ENCODE measurements at places on chromosomes 7 and 10. TPM values are rescaled to one million over a fixed set of nuclear protein-coding genes. Genes with fewer than 3 reads are reported as not detected.

The TBX20 gene
- 0.11 TPM for total RNA-seq

The WIPF3 gene
- not detected for total RNA-seq

The PRTFDC1 gene
- total RNA-seq, result 0.11 TPM

- H3K4me3 ChIP-seq, result no peak overlapping the region
- peaks cover 37% of the 10 kb centered on the region for H3K36me3 ChIP-seq
- no peak for DNase-seq
- no peak overlapping the region for H3K27ac ChIP-seq
- H3K4me1 ChIP-seq, result peaks cover 6% of the 10 kb centered on the region
Observed at GRCh38 chr7:127949769-127950222, 81.4 kb downstream of the LRRC4 start.

DNA sequence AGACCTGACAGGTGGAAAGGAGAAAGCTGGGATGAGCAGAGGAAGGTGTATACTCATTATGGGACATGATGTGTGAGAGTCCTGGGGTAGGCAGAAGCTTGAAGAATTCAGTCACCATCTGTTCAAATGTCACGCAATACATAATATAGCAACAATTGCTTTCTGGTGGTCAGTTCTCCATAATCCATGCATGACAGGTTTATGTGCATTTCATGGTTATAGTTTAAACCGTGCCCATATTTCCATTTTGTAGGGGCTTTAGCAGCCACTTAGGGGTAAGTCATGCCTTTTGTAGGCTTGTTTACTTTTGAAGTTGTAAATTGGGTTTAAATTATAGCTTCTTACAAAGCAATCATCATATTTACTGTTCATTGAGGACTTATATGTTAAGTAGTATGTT lies 158.8 kb downstream of the NXPH1 start:
- no peaks in the 10 kb centered on the region for H3K4me1 ChIP-seq
- no peak overlapping the region for H3K27ac ChIP-seq
- DNase-seq, result no peak
- H3K4me3 ChIP-seq, result no peak overlapping the region
- H3K27me3 ChIP-seq, result no peaks in the 10 kb centered on the region

DNA sequence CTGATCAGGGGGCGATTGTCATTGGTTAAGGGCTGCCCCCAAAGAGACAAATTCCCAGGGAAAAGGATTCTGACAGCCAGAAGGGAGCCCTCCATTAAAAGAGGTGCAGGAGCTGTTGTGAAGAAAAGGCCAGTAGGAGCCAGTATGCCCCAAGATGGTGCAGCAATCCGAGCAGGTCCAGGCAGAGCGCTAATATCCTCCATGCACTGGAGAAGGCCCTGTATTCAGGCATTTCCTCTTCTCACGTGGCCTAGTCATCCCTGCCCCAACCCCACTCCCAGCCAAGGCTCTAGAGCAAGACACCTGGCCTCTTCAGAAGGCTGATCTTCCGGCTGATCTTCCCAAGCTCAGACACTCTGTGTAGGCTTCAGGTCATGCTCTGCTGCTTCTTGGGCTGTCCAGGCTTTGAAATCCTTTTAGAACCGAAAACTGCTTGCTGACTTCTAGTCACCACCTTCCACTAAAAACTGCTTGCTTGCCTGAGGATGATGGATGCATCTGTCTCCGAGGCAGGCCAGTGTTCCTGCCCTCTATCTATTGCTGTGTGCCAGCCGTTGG lies 77.4 kb downstream of the CYP26A1 start:
- no peak overlapping the region for H3K27ac ChIP-seq
- peaks cover 7% of the 10 kb centered on the region for H3K4me1 ChIP-seq
- H3K4me3 ChIP-seq, result no peak overlapping the region
- no peak for DNase-seq
- H3K36me3 ChIP-seq, result no peaks in the 10 kb centered on the region

GRCh38 chr7:40232242-40232893 lies 97.6 kb downstream of the SUGCT start:
- H3K4me1 ChIP-seq, result peaks cover 2% of the 10 kb centered on the region
- H3K27ac ChIP-seq, result no peak overlapping the region
- H3K4me3 ChIP-seq, result no peak overlapping the region
- no peaks in the 10 kb centered on the region for H3K36me3 ChIP-seq
- DNase-seq, result no peak

DNA sequence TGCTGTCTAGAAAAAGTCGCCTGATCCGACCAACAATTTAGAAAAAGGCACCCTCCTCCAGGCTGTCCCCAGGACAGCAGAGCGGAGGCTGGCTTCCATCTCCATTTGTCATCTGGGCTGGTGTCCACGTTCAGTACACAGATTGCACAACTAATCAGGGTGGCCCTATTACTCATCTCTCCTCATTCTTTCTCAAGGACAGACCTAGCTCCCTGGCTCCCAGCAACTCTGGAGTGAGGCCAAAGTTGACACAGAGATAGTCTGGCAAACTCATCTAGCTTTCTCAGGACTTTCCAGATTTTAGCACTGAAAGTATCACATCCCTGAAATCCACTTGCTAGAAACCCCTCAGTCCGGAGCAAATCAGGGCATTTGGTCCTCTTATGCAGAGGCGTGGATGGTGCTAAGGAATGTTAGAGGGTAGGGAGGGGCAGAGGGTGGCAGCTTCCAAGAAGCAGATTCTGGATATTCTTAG lies 75.1 kb downstream of the DNAH11 start:
- no peak overlapping the region for H3K4me3 ChIP-seq
- DNase-seq, result no peak
- no peaks in the 10 kb centered on the region for H3K36me3 ChIP-seq

The TMEM140 gene
- total RNA-seq, result 3.0 TPM

GRCh38 chr7:104926601-104927041 lies 87.4 kb upstream of the KMT2E start:
- H3K27me3 ChIP-seq, result no peaks in the 10 kb centered on the region
- H3K4me1 ChIP-seq, result peaks cover 11% of the 10 kb centered on the region
- no peak overlapping the region for H3K27ac ChIP-seq
- no peaks in the 10 kb centered on the region for H3K36me3 ChIP-seq
- H3K4me3 ChIP-seq, result no peak overlapping the region

GRCh38 chr10:80751940-80752339 lies 214.2 kb downstream of the SH2D4B start:
- H3K4me1 ChIP-seq, result no peaks in the 10 kb centered on the region
- no peak for DNase-seq
- H3K4me3 ChIP-seq, result no peak overlapping the region
- no peak overlapping the region for H3K27ac ChIP-seq

GRCh38 chr7:30411173-30411572 lies 67.4 kb downstream of the NOD1 start:
- H3K4me1 ChIP-seq, result no peaks in the 10 kb centered on the region
- no peak for DNase-seq
- H3K4me3 ChIP-seq, result no peak overlapping the region

GRCh38 chr10:21797533-21797932 lies 206.0 kb downstream of the DNAJC1 start:
- no peaks in the 10 kb centered on the region for H3K27me3 ChIP-seq
- no peak for DNase-seq
- H3K4me1 ChIP-seq, result peaks cover 14% of the 10 kb centered on the region
- H3K4me3 ChIP-seq, result no peak overlapping the region

The ELFN1 gene
- not detected for total RNA-seq

DNA sequence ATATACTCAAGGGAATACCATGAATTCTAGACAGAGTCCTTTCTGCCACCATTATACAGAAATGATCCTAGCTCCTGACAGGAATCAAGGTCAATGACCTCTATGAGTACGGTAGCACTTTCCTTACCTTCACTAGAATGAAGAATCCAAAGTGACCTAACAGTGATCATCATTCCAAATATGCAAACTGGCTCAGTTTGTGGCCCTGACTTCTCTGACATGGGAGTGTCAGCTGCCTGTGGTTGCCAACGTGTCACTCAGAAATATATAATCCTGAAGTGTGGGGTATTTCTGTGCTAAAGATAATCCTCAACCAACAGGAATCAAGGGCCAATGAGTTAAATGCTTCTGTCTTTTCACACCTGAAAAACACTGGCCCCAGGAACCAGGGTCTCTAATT lies 45.7 kb downstream of the COPG2 start:
- no peaks in the 10 kb centered on the region for H3K27me3 ChIP-seq
- H3K4me3 ChIP-seq, result no peak overlapping the region

- no peaks in the 10 kb centered on the region for H3K36me3 ChIP-seq
- H3K4me3 ChIP-seq, result no peak overlapping the region
- no peak for DNase-seq
- H3K27ac ChIP-seq, result no peak overlapping the region
- H3K27me3 ChIP-seq, result peaks cover 6% of the 10 kb centered on the region
Observed at GRCh38 chr7:73954181-73954580, 73.8 kb upstream of the ELN start.

GRCh38 chr7:93817004-93817403 lies 73.5 kb downstream of the TFPI2 start:
- no peaks in the 10 kb centered on the region for H3K4me1 ChIP-seq
- no peak for DNase-seq
- no peaks in the 10 kb centered on the region for H3K36me3 ChIP-seq
- H3K4me3 ChIP-seq, result no peak overlapping the region
- H3K27ac ChIP-seq, result no peak overlapping the region

The SAMD9L gene
- 15.3 TPM for total RNA-seq

DNA sequence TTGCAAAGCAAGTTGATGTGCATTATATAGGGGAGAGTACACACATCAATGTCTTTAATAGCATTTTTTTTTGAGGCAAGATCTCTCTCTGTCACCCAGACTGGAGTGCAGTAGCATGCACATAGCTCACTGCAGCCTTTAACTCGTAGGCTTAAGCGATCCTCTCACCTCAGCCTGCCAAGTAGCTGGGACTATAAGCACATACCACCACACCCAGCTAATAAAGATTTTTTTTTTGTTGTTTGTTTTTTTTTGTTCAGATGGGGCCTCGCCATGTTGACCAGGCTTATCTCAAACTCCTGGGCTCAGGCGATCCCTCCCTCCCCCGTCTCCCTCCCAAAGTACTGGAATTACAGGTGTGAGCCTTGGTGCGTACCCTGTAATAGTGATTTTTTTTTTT lies 1.5 kb downstream of the UMAD1 start:
- H3K4me3 ChIP-seq, result peak overlapping the region; percentile 94
- peaks cover 31% of the 10 kb centered on the region for H3K4me1 ChIP-seq
- H3K27ac ChIP-seq, result peak overlapping the region; percentile 99

DNA sequence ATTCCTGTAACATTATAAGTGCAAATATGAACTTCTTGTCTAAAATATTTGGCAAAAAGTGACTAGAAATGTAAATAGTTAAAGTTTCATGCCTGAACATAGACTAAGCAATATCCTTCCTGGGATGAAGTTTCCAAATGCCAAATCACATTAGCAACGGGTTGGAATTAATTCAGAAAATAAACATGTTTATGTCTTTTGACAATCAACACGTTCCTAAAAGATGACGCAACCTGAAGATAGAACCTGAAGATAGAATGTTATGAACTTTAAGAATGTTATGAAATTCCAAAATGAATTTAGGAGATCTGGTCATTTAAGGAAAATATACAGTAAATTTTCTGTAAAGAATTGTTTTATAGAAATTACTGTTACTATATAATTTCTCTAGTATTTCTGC lies 9.2 kb downstream of the LAMB4 start:
- no peak overlapping the region for H3K27ac ChIP-seq
- peaks cover 21% of the 10 kb centered on the region for H3K27me3 ChIP-seq
- DNase-seq, result no peak
- no peaks in the 10 kb centered on the region for H3K36me3 ChIP-seq
- H3K4me3 ChIP-seq, result no peak overlapping the region
- H3K4me1 ChIP-seq, result peaks cover 15% of the 10 kb centered on the region

GRCh38 chr10:132443983-132444876 lies 47.2 kb downstream of the PWWP2B start:
- H3K4me3 ChIP-seq, result no peak overlapping the region
- H3K27me3 ChIP-seq, result no peaks in the 10 kb centered on the region
- peak overlapping the region; percentile 75 for H3K27ac ChIP-seq
- no peak for DNase-seq
- no peaks in the 10 kb centered on the region for H3K36me3 ChIP-seq

The SPDYE11 gene
- total RNA-seq, result not detected

GRCh38 chr7:24786306-24786705 lies 29.0 kb upstream of the GSDME start:
- peaks cover 10% of the 10 kb centered on the region for H3K4me1 ChIP-seq
- peaks cover 34% of the 10 kb centered on the region for H3K36me3 ChIP-seq
- H3K27ac ChIP-seq, result no peak overlapping the region
- H3K27me3 ChIP-seq, result no peaks in the 10 kb centered on the region
- no peak for DNase-seq

GRCh38 chr10:129971381-129972144 lies 7.5 kb upstream of the EBF3 start:
- H3K4me1 ChIP-seq, result peaks cover 4% of the 10 kb centered on the region
- H3K27ac ChIP-seq, result no peak overlapping the region
- peak overlapping the region; percentile 26 for H3K4me3 ChIP-seq
- H3K27me3 ChIP-seq, result peaks cover 60% of the 10 kb centered on the region
- no peaks in the 10 kb centered on the region for H3K36me3 ChIP-seq
- DNase-seq, result no peak

The PRLHR gene
- not detected for total RNA-seq

The TRIL gene
- total RNA-seq, result not detected

The OR2A7 gene
- total RNA-seq, result 2.2 TPM

The RAB18 gene
- total RNA-seq, result 55.9 TPM

- H3K27ac ChIP-seq, result no peak overlapping the region
- H3K36me3 ChIP-seq, result no peaks in the 10 kb centered on the region
- no peak for DNase-seq
- H3K27me3 ChIP-seq, result no peaks in the 10 kb centered on the region
- no peak overlapping the region for H3K4me3 ChIP-seq
- H3K4me1 ChIP-seq, result peaks cover 3% of the 10 kb centered on the region
Observed at GRCh38 chr7:112009081-112009480, 197.1 kb downstream of the DOCK4 start.

The IDI2 gene
- not detected for total RNA-seq

- H3K27ac ChIP-seq, result no peak overlapping the region
- no peak for DNase-seq
- no peaks in the 10 kb centered on the region for H3K36me3 ChIP-seq
- H3K4me3 ChIP-seq, result no peak overlapping the region
- H3K27me3 ChIP-seq, result no peaks in the 10 kb centered on the region
- H3K4me1 ChIP-seq, result no peaks in the 10 kb centered on the region
Observed at GRCh38 chr10:66844176-66844942, 81.5 kb upstream of the LRRTM3 start.

DNA sequence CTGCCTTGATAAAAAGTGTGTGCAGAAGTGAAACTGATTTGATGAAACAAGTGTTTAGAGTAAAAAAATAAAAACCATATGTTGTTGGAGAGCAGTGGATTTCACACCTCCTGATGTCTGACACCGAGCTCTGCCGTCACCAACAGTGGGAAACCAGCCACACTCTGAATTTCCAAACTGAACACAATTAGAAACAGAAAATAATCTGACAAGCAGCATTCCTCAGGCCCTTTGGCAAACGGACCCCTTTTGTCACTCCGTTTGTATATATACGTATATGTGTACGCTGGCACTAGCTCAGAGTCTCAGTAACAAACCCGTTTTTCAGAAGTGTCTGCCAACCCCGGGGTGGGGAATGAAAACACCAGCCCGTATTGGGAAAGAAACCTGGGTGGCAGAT lies 32.4 kb downstream of the TACC2 start:
- no peak overlapping the region for H3K27ac ChIP-seq
- H3K4me1 ChIP-seq, result no peaks in the 10 kb centered on the region
- no peaks in the 10 kb centered on the region for H3K36me3 ChIP-seq
- peaks cover 5% of the 10 kb centered on the region for H3K27me3 ChIP-seq
- no peak overlapping the region for H3K4me3 ChIP-seq

The STK32C gene
- 17.3 TPM for total RNA-seq

The DIP2C gene
- total RNA-seq, result 2.6 TPM
